ENCODE measurements at places on chromosomes 4 and X.
A peak's percentile ranks its signal among the peaks of the same experiment; 100 is the strongest.

GRCh38 chr4:94927696-94928095 lies 169.9 kb downstream of the BMPR1B start:
- no peak for DNase-seq

GRCh38 chr4:70815370-70815769 lies 24.3 kb downstream of the GRSF1 start:
- peak; percentile 8 for DNase-seq

DNA sequence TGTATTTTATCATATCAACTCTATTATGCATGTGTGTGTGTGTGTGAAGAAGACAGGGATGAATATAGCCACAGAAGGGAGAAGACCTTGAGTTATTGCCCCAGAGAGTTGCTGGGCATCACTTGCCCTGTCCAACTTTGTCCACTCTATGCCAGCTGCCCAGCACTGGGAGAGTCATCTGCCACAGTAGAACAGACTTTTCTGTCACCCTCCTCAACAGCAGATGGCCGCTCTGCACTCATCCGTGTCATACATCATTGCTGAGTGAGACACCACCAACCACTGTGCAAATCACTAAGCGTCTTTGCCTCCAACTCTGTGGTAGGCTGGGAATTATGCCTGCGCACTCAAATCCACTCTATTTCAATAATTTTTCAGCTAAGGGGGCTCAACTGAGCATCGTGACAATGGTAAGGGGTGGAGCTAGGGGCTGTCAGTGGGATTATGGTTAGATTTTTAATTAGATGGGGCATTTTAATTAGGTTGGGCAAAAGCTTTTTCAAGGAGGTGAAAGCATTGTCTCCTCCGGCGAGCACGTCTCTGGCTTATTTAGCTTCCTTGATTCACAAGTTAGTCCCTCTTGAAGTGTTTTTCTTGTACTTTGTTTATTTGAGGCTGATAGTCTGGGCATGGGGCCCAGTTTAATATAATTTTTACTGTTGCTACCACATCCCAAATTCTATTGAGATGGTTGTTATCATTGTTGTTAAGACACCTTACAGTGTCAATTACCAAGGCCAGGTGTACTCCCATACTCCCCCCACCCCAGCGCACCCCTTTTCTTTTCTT lies 100.1 kb upstream of the KLF3 start:
- no peak for DNase-seq

- DNase-seq = no peak
Measured at GRCh38 chr4:106602711-106603110, 234.1 kb upstream of the GIMD1 start.

- no peak for DNase-seq
Measured at GRCh38 chr4:153655002-153655541, 29.0 kb upstream of the TLR2 start.

DNA sequence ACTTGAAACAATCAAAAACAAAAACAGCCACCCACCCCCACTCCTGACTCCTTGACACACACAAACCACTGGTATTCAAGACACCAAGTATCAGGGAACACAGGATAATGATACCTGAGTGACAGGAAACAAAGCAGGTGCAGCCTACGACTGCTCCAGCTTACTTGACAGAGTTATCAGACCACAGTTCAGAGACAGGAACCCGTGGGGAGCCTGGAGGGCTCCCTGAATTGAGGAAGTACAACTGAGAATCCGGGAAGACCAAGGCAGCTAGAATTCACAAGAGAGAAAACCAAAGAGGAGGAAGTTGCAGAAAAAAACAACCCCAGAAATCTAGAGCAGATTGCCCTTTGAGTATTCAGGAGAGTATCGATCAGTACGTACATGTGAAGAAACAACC lies 20.5 kb downstream of the COMMD8 start:
- DNase-seq = no peak

DNA sequence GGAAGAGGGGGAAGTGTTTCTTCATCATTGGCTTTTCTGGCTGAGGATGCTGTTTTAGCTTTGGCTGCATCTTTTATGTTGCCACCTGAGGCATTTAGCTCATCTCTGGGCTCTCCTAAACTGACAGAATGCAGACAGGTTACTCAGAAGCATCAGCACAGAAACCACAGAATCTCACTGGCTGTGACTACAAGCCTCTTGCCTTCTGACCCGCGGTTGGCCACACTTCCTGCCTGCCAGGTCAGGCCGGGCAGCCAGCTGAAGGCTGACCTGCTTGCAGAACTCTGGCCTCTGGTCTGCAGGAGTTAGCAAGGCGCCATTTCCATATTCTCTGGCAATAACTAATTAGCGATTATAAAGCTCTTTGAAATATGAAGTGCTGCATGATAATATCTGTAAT lies 366.5 kb downstream of the MID1IP1 start:
- no peak for DNase-seq

GRCh38 chr4:139083607-139083955 lies 68.0 kb downstream of the NOCT start:
- peak; percentile 67 for DNase-seq

DNA sequence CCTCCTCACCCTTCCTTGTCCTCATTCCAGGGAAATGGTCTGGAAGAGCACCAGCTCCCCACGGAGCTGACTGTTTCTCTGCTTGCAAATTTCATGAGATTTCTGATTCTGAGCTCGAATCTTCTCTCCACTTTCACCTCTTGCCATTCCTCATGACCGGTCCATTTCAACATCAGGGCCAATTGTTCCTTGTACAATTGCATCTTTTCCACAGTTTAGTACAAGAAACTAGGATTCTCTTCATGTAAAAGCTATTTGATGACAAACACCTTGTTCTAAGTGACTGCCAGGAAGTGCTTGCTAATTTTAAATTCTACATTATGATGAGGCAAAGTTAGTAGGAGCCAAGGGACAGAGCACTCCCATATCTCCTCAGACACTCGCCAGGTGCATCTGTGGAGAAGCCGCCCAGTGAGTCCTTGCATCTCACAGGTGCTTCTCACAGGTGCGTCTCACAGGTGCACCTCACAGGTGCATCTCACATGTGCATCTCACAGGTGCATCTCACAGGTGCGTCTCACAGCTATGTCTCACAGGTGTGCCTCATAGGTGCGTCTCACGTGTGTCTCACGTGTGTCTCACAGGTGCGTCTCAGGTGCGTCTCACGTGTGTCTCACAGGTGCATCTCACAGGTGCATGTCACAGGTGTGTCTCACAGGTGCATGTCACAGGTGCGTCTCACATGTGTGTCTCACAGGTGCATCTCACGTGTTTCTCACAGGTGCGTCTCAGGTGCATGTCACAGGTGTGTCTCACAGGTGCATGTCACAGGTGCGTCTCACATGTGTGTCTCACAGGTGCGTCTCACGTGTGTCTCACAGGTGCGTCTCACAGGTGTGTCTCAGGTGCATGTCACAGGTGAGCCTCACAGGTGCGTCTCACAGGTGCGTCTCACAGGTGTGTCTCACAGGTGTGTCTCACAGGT lies 3.0 kb upstream of the PDE6B start:
- no peak for DNase-seq

DNA sequence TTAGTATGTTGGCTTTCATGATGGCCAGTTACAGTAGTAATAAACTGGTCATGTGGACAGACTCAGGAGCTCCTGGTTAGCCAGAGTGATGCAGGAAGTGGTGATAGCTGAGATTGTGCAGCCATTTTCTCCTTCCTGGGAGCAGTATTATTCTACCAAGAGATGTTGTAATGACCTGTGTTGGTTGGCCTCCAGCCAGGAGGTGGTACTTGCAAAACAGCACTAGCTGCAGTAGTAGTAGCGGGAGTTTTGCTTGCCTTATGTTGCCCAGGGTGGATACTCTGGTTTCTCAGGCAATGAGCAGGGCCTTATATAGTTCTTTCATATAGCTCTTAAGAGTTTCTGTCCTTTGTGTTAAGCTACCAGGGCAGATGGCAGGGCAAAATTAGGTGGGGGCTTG lies 998.8 kb downstream of the GLUD2 start:
- no peak for DNase-seq

- DNase-seq = no peak
Measured at GRCh38 chr4:43496188-43496587, 603.7 kb downstream of the GRXCR1 start.

GRCh38 chr4:182973511-182973911 lies 56.3 kb upstream of the DCTD start:
- DNase-seq = no peak

GRCh38 chr4:178595500-178596138 lies 1153.4 kb upstream of the AGA start:
- no peak for DNase-seq

DNA sequence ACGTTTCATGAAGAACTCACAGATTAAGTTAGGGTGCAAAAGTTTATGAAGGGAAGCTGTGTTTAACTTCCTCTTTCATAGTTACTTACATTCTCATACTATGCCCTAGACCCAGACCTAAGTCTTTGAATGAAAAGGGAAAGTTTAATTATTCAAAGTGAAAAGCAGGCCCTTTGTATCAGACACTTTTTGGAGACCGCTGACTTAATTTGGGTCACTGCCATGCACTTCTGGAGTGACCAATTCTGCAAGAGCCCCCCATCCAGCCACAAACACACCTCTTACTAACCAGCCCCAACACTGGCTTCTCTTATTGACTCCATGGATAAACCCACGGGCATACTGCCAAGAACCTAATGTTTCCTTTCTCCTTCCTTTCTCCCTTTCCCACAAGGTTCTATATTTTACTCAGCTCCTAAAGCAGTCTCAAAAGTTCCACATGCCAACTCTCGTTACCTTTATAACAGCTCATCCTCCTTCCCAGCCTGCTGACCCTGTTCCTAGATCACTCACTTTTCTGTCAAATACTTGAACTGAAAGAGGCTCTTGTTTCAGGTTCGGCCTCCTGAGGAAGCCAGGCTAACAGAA lies 34.5 kb downstream of the ABCE1 start:
- DNase-seq = peak; percentile 3

All from LHCN-M2 (cell line).